ENCODE measurements at places on chromosomes 6 and 20.

DNA sequence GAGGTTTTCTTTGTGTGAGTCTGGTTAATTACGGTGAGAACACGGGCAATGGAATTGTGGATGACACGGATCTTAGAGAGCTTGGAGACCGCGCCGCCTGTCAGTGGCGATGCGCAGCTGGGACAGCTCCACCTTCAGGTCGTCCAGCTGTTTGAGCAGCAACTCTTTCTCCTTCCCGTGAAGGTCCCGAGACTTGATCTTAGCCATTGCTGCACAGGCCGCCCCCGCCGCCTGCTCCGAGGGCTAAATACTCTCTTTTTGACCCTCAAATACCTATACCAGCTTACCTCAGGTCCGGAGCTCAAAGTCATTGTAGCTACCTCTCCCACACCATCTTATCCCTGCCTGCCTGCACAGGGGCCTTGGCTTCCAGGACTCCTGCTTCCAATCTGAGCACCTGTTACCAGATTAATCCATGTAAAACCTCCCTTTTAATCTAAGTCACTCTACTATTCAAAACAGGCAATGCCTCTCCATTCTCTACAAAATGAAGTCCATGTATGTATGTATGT, 100.2 kb downstream of the PREP start:
- no peak for DNase-seq

DNA sequence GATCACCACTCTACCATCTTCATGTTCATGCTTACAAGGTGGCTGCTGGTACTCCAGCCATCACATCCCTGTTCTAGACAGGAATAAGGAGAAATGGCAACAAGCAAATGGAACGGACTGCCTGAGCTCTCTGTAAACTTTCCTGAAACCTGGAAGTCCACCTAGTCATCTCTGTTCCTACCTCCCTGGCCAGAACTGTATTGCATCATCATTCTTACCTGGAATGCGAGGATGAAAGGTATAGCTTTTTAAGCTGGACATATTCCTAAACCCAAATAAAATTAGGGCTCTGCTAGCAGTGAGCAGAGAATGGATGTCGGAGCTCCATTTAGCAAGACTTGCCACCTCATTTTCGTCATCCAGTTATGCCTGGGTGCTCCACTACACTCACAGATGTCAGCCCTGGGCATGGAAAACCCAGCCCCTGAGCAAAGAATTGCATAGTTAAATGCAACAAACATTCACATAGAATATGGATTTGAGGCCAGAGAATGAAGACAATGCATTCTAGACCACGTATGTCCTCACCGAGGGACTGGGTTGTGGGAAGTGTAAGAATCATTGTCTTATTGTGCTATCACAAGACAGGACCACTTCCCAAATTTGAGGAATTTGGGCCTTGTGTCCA, 214.3 kb upstream of the CDYL start:
- no peak for DNase-seq

DNA sequence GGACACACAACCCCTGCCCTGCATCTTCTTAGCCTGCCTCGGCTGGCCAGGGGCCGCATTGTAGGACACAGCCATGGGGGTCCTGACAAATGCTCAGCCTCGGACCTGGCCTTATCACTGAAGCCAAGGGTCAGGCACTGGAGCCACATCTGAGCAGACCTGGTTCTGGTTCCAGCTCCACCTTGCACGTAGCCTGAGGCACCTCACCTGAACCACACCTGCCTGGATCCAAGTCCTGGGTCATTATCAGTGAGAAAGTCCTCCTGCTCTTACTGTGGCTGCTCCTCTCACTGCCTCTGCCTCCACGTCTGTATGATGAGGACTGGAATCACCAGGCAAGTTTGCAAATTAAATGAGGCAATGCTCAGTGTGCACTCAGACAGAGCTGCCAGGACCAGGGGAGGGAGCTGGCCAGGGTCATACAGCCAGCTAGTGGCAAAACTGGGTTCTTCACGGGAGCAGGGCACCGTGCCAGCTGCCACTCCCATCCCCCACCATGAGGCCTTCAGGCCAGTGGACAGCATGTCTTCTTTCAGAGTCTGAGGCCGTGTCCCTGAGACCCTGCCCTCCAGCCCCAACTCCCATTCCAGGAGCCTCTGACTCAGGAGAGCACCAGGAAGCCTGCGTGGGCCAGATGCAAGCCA, 40.2 kb downstream of the MRPL14 start:
- no peak for DNase-seq

- DNase-seq, result no peak
Measured at GRCh38 chr6:102619585-102619984, 1226.1 kb downstream of the GRIK2 start.

DNA sequence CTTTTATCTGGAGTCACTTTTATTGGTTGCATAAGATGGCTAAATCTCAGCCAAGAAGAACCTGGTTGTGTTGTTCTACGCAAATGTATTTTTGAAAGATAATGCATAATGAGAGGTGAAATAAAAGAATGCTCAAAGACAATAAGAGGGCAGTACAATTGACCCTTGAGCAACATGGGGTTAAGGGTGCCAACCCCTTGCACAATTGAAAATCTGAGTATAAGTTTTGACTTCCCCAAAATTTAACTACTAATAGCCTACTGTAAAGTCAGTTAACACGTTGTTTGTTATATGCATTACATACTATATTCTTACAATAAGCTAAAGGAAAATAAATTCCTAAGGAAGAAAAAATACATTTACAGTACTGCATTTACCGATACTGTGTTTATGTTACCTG, 5.9 kb downstream of the RNF146 start:
- DNase-seq, result no peak

GRCh38 chr6:46932526-46933319, 11.0 kb upstream of the ADGRF5 start:
- DNase-seq, result no peak

DNA sequence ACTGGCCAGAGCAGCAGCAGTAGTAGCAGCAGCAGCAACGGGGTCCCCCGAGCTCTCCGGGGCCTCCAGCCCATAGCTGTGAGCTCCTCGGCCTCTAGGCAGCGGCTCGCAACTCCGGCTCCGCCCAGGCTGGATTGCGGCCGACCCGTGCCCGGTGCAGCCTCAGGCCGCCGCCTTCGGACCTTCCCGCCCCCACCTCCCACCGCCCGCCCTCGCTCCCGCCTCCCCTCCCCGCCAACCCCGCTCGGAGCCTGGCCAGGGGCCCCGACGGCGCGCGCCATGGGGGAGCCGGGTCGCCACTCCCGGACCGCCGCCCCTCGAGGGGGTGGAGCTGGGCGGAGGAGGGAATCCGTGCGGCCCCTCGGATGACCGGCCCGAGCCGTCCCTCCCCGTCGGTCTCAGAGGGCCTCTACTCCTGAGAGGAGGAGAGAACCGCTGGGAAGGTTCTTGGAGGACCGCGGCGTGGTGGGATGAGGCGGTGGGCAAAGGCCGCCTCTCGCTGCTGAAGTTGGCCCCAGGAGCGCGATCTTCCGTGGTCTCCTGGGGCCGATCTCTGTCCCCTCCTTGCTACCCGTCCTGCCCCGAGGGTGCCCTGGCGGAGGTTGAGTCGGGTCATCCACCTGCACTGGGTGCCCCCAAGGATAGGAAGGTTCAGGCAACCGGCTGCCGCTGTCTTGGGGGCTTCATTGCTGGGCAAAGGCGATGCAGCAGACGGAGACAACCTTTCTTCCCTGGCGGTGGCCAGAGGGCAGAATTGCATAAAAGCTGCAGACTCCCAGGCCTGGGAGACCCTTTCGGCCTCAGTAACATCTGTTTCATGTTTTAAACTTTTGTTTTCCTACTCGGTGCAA, at the start of gene ADAM33:
Gene ADAM33, minus strand, starts transcription at position 80 of the 851 bp plus-strand sequence. Its CDS starts 6 bp downstream, at position 74.
- no peak for DNase-seq

Measured in stimulated activated CD8-positive, alpha-beta memory T cell treated with anti-CD3 and anti-CD28 coated beads, Interleukin-12 subunit alpha, Interleukin-12 subunit beta, amount 100 ng/mL, for 1 hour (primary cell).